ENCODE measurements at places on chromosomes 3 and 15. TPM values are rescaled to one million over a fixed set of nuclear protein-coding genes. Genes with fewer than 3 reads are reported as not detected.

Gene TGM5
- total RNA-seq, result 0.07 TPM

Gene HEMK1
- total RNA-seq, result 66.0 TPM

Gene CPN2
- not detected for total RNA-seq

Gene P3H2
- not detected for total RNA-seq

Gene CCDC54
- not detected for total RNA-seq

Gene KBTBD8
- total RNA-seq, result 16.8 TPM

Gene ABHD17C
- 5.3 TPM for total RNA-seq

Gene CMC1
- 21.3 TPM for total RNA-seq

Gene GREM1
- total RNA-seq, result not detected

Gene GOLGA8O
- 2.2 TPM for total RNA-seq

Gene RASL12
- not detected for total RNA-seq

Gene CISH
- 359 TPM for total RNA-seq

Gene SEMA3B
- 0.45 TPM for total RNA-seq

Gene CLDN1
- total RNA-seq, result 0.33 TPM

Gene DUOX2
- total RNA-seq, result not detected

Gene EFHB
- 0.44 TPM for total RNA-seq

Gene CXCR6
- 15.2 TPM for total RNA-seq

Gene PTX3
- total RNA-seq, result not detected

Gene CHRNA5
- 8.9 TPM for total RNA-seq

Gene PAQR9
- not detected for total RNA-seq

Gene LRRC15
- not detected for total RNA-seq

Gene SEMA5B
- not detected for total RNA-seq

Gene SLC38A3
- total RNA-seq, result not detected

Gene IQCF6
- not detected for total RNA-seq
